Femur (tissue), 1 donor: ENCODE measurements at places on chromosomes 11 and 22.

- no peak for DNase-seq
Measured at GRCh38 chr11:62150887-62151736, 27.3 kb downstream of the INCENP start.

DNA sequence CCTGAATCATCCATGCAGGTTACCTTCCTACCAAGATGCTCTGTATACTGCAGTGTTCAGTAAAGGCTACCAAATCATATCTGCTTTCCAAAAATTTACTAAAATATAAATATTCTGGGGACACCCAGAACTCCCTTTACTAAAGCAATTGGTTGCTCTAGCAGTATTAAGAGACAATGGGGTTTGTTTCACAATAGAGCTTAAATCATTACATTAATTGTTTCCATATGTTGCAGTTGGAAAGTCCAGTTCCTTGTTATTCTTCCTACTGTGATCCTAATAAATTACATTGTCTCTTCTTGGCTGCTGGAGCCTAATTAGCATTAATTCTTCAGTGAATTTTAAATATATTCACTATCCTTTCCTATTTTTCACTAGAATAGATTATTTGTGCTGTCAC is 316.0 kb upstream of the MTNR1B start:
- no peak for DNase-seq

DNA sequence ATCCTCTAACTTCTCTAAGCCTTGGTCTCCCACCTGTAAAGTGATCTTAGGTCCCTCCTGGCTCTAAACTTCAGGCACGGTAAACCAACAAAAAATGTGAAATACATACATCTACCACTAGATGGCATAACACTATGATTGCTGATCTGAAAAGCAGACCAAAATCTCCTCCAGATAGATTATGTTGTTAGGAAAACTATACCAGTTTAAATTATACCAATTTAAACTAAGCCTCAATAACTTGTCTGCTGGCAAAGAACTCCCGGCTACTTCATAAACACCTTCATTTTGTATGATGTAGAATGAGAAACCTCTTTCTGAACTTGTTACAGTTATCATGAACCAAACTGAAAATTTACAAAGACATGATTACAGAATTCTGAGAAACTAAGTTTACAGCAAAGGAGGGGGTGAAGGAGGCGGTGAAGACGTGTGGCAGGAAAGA is 85.9 kb downstream of the SBF2 start:
- DNase-seq, result no peak

- DNase-seq, result no peak
Measured at GRCh38 chr11:12006552-12007229, 1.7 kb downstream of the DKK3 start.

GRCh38 chr22:44880610-44881290 is 128.4 kb downstream of the ARHGAP8 start:
- DNase-seq, result no peak

DNA sequence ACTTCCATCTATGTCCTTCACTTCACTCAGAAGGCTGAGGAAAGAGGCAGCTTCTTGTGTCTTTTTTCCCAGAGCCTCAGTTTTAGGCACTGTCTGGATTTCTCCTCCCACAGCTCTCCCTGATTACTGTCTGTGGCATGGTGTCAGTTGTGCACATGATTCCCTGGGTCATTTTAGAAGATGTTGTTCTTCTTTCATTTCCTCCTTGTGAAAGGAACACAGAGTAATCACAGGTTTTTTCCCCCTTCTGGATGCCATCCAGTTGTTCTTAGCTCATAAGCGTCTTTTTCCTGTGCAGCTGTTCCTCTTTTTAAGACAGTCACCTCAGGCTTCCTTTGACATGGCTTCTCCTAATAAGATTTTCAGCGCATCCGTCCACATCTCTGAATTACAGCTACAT is 212.2 kb downstream of the FAM181B start:
- no peak for DNase-seq

GRCh38 chr11:117074119-117074518 is 24.1 kb downstream of the SIK3 start:
- no peak for DNase-seq

GRCh38 chr22:23431337-23432072 is 148.6 kb downstream of the IGLL1 start:
- no peak for DNase-seq
